ENCODE measurements at places on chromosomes 1 and 21.

GRCh38 chr1:167722152-167722869 is 529 bp downstream of the MPZL1 start:
- DNase-seq, result no peak

DNA sequence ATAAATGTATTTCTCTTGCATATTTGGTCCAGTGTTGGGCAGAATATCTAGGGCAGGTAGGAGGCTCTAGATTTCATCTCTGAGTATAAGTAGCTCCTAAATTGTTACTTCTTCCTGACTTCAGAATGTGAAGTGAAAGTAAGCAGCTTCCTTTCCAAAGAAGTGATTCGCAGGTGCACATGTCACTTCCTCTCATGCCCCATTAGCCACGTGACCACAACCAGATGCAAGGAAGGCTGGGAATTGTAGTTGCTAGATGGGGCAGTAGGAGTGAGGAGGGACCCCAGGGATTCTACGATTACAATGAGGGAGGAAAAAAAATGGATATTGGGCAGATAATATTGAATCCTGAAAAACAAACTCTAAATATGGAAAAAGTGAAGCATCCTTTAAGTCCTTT is 113.2 kb upstream of the CYYR1 start:
- DNase-seq, result no peak

GRCh38 chr1:200780545-200781369 is 42.1 kb downstream of the CAMSAP2 start:
- no peak for DNase-seq

- DNase-seq, result no peak
These were observed 103.6 kb upstream of the GPR52 start for GRCh38 chr1:174344162-174344561.

DNA sequence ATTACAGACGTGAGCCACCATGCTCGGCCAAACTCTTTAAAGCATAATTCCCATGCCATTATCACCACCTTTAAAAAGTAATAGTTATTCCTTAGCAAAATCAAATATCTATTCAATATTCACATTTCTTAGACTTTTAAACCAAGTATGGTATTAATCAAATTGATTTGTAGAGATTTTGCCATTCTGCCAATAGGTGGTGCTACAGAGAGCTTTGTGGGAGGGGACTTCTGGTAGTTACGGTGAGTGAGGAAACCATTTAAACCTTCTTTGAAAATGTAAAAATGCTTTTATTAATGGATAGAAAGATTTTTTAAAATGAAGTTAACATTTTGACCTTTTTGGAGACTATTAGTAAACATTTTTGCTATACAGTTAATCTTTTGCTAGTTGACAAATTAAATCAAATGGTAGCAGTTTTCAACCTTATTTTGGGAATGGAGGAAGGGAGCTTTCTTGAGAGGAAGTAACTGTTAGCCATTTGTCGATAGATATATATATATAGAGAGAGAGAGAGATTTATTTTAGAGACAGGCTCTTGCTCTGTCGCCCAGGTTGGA is 19.3 kb downstream of the IARS2 start:
- no peak for DNase-seq

DNA sequence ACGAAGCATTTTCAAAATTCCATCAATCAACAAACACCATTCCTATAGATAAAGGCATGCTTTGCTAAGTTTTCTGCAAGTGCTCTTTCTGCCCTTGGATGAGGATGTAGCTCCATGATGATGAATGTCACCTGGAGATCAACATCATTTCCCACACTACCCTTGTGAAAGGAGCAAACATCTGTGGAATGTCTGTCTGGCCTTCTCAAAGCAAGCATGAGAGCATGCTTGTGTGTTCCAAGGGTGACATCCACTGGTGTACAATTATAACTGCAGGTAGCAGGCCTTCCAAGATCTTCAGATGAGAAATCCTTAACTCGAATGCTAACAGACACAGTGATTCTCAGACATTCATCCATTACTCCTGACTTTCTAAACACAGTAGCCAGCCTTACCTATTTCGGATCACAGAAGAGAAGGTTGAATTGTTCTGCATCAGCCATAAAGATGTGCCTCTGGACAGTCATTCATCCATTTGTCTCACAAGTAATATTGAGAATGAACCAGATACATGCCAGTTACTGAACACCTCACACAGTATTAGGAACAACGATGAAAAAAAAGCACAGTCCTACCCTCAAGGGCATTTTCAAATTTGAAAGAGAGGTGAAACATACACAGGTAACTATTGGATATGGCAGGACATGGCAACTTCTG is 162.4 kb downstream of the TPR start:
- no peak for DNase-seq

- DNase-seq, result no peak
These were observed 9.9 kb upstream of the ZBTB17 start for GRCh38 chr1:15985611-15986297.

DNA sequence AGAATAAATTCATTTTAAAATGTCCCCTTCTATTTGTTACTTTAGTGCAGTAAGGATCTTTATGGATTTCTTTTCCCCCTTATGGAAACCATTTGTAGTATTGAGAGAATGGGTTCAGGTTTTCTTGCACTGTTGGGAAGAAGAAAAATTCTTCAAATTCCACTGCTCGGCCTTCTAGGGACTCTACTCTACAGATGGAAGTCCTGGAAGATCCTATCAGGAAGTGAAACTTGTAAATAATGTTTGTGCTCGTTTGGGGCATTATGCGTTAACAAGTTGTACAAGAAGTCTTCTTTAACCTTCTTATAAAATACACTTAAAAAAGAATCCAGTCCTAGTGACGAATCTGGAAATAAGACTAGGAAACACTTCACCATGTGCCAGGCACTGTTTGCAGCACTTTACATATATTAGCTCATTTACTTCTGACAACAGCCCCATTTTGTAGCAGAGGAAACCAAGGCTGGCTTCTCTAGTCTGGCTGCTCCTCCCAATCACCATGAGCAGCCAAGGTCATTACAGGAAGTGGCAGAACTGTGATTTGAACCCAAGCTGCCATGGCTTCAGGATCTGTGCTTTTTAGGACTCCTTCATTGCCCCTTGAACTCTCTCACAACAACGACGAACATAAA is 11.8 kb downstream of the LRRC8D start:
- DNase-seq, result no peak

GRCh38 chr1:109229531-109230127 is 15.9 kb downstream of the SARS1 start:
- DNase-seq, result no peak

DNA sequence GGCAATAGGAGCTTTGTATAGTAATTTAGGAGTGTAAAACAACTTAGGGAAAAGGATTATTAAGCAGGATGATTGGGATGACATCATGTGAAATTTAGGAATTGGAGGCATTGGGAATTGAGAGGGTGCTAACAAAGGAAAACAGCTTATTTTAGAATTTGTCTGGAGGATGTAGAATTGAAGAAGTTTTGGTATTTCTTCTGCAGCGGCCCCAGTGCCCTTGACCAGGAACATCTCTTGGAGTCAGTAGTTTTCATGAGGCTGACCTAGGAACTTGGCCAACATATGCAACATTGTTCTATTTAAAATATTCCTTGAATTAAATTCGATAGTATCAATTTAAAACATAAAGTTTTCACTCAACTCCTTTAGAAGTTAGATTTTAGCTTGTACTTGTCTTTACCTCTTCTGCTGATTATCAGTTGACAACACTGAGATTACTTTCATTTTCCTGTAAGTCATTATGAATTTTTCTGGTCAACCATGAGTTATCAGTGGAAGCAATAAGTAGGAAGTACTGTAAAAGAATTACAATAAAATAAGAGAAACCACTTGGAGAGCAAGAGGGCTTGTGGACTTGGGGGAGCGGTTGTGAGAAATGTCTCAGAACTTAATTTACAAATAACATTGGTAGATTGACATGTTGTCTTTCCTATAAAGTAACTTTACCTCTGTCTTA is 52.8 kb downstream of the DYRK1A start:
- DNase-seq, result no peak

GRCh38 chr1:2286923-2287322 is 58.8 kb downstream of the SKI start:
- DNase-seq, result no peak

- no peak for DNase-seq
These were observed 29.3 kb downstream of the SLC5A9 start for GRCh38 chr1:48251821-48252220.

DNA sequence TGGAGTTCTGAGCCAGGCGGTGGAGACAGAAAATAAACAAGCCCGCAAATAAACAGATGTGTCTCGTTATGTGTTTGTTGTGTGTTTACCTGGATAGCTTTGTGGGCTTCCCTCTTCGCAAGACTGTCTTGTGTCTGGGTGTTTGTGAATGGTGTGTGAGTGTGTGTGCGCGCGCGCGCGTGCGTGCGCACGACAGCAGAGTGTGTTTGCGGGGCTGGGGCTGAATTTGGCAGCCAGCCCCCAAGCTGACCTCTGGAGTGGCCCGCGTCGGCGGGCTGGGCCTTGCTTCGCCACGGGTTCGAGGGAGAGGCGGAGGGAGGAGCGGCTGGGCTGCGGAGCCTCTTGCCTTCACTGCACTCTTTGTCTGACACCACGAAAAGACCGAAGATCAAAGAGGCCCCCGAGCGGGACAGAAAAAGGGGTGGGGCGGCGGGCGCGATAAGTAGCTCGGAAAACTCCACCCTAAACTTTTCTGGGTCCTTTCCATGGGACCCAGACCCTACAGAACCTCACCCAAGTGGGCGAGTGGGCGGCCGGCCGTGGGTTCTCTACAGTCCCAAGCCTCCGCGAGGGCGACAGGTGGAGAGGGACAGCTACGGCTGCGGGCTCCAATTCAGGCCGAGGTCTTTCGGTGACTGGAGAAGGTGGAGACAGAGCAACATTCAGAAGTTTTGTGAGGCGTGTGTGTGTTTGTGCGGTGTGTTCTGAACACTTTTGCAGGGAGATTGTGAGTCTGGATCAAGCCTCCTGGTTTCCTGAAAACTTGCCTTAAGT is 14.5 kb downstream of the PAX7 start:
- no peak for DNase-seq

GRCh38 chr1:23039308-23039826 is 20.1 kb downstream of the KDM1A start:
- DNase-seq, result no peak

DNA sequence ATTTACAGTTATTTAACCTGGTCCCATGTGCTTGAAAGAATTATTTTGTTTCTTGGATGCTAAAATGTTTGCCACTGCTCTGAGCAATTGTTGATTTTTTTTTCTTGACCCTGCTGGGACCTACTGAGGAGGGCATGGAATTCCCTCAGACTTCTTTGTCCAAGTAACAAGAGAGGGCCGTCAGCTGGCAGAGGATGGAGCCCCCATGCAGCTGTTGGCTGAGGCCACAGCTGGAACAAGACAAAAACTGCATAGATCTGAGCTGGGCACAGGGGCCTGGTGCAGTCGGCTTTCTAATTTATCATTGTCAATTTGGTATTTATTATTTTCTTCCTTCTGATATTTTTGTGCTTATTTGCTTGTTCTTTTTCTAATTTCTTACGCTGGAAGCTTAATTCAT is 39.6 kb upstream of the ABCG1 start:
- no peak for DNase-seq

DNA sequence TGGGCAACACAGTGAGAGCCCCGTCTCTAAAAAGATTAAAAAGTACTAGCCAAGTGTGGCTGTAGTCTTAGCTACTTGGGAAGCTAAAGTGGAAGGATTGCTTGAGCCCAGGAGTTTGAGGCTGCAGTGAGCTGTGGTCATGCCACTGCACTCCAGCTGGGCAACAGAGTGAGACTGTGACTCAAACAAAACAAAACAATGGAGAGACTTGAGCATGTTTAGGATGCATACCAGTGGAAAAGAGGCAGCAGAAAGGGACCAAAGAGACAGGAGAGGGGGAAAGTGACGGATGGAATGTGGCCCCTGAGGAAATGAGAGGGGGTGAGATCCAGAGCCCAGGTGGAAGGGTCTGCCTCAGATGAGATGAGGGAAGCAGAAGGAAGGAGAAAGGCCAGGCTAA is 358.9 kb downstream of the RPS6KC1 start:
- no peak for DNase-seq

DNA sequence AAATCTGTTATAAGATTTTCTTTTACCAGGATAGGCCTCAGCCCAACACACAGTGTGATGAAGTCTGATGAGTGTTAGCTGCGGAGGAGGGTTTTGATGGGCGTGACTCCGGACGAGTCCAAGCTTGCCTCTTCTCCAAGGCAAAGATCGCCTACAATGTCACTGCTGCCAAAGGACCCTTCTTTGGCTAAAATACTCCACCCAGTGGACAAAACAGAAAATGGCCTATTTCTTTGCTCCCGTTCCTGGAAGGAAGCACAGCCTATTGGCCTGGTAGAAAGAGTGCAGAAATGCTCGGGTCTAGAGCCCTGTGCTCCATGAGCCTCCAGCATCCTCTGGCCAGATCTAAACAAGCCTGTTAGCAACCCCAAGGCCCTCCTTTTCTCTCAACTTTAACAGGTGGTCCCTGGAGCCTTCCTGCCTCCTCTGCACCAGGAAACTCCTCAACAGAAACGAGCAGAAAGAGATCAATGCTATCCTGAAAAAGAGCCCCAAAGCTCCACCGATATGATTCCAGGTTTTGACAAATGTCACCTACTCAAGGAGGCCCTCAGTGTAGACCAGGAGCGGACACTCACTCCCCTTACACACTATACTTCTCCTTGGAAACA is 3.4 kb upstream of the CASQ2 start:
- DNase-seq, result peak; percentile 88

- DNase-seq, result no peak
These were observed 46.9 kb downstream of the CR1L start for GRCh38 chr1:207691841-207692240.

DNA sequence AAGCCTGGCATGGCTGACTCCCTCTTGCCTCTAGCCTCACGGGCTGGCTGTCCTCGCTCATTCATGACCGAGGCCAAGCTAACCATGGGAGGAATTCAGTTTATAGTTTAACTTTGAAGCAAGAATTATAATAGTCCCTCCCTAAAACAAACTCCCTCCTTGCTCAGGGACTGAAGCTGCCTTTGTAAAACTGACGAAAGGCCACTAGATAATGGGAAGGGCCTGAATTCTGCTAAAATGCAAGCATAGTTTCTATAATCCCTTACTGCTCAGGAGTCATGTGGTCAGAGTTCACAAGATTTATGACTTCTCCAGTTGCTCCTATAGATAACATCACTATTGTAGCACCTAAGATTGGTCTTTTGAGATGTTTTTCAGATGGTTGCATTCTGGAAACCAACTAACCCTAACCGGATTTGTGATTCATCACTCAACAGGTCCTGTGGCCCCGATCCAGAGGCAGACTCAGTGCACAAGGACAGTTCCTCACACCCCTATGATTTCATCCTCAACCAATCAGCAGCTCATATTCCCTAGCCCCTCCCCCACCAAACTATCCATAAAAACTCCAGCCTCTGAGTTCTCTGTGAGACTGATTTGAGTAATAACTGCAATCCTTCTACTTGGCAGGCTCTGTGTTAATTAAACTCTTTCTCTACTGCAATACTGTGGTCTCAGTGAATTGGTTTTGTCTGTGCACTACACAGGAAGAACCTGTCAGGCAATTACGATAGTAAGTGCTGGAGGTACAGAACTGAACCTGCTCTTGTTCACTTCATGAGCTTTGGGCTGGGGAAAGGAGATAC is 26.4 kb downstream of the HHIPL2 start:
- DNase-seq, result no peak
